ENCODE measurements at places on chromosomes 3 and 15. TPM values are rescaled to one million over a fixed set of nuclear protein-coding genes. Genes with fewer than 3 reads are reported as not detected.

DNA sequence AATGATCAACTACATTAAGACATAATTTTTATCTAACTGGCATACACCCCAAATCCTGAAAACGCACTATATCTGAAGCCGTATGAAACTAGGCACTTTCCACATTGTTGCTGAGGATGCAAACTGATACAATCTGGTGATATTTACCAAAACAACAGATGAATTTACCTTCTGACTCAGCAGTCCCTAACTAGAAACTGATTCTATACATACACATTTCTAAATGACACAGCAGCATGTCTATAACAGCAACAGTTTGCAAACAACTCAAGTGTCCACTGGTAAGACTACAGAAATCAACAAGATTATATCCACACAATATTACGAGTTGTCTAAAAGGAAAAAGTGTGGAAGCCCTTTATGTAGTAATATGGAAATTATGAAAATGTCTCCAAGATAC, 22.9 kb downstream of the SECISBP2L start:
- no peak for DNase-seq

DNA sequence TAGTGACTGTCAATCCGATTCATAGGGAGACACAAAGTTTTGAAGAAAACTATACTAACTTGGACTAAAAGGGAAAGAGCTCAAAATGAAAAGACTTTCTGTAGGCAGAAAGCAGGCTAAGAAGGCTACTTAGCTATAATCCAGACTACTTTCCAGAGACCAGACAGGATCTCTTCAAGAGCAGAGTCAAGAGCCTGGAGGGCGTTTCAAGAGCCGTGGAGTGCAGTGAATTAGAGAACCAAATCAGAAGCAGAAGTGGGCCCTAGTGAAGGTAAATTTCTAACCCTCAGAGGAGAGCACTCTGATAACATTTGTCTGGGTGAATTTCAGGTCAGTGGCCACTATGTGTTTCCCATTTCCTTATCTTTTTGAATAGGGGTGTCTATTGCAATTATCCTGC, 76.4 kb downstream of the CGGBP1 start:
- no peak for DNase-seq

DNA sequence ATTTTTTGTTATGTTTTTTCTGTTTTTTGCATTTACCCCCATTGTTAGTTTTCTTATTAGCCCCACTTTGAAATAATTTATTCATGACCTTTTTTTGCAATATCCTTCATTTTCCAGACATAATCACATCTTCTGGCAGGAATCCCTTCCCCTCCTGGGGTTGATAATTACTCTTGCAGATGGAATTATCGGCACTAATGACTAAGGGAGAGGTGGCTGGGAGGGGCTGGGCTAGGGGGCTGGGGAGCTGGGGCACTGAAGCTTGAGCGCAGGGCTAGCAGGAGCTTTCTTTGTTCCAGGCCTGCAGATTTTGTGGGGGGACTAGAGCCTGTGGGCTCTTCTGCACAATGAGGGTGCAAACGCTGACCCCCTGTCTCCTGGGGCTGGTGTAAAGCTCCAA, 77.8 kb downstream of the RAB11A start:
- no peak for DNase-seq

- no peak for DNase-seq
These were observed 13.3 kb upstream of the CD200 start for GRCh38 chr3:112319516-112320276.

DNA sequence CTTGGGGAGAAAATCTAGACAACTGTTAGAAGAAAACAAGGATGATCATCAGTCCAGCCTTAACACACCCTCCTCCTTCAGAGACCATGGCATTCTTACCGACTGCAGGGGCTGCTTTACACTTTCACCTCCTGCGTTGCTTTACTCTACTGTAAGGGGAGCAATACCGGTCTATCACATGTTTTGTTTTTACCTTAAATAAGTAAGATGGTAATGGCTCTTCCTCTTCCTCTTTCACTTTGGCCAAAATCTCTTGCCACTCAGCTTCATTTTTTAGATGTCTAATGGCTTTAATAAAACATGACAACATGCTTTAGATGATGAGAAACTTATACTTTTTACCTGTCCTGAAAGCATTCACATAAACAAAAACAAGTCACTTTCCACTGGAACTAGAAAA, 33.4 kb upstream of the STIMATE start:
- no peak for DNase-seq

DNA sequence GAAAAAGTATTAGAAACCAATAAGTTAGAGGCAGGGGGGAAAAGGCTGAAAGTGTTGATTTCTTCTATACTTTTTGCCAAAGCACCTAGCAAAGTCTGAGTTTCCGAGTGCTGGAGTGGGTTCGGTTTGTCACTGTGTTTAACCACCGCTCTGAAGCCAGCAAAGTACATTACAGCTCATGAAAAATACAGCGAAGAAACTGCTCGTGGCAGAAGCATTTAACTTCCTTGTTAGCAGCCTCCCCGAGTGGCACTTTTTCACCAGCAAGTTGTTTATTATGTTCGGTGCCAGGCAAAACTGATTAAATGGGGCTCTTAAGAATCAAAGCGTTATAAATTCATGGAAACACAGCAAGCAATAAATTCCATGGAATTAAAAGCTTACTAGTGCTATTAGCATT, 313.6 kb downstream of the FOXP1 start:
- DNase-seq, result no peak

GRCh38 chr3:19644405-19644804, 289.6 kb downstream of the EFHB start:
- DNase-seq, result no peak

NUP210 gene
- total RNA-seq, result 19.1 TPM

DLL4 gene
- total RNA-seq, result 3.6 TPM

C2CD4B gene
- total RNA-seq, result 142 TPM

TICRR gene
- under 0.01 TPM for total RNA-seq
